SHP77 (cell line): ENCODE measurements at places on chromosomes 6 and 20.
A peak's percentile ranks its signal among the peaks of the same experiment; 100 is the strongest.

DNA sequence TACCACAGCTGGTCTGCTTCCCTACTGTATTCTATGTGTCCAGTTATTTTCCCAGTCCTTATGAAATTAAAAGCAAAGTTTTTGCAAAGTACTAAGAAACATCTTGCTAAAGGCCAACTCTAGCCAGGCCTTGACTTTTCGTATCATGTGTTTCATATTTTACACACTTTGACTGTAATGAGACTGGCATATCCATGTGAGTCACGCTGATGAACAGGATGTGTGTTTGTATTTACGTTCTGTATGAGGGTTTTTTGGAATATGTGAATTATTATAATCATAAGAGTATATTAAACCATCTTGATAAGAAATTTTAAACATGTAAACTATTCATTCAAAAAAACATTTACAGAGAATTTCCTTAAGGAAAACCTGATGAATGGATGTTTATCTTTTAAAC lies 59.7 kb downstream of the EYA4 start:
- no peak for DNase-seq

DNA sequence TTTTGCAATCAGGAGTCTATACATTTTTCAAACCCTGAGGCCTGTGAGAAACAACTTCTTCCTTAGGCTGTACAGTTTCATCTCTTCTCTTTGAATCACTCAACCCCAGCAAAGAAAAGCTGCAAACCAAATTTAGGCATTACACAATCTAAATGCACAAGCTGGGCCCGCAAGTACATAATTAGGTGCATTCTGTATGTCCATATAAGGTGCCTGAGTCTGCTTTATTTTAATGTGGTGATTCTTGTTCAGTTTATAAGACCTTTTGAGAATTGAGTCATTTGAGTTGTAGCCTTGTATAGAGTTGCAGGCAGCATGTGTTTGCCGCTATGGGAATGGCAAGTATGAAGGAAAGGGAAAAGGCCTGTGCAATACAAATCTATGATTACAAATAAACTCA lies 709.6 kb upstream of the MARCKS start:
- no peak for DNase-seq

GRCh38 chr6:33675968-33676367 lies 35.5 kb downstream of the UQCC2 start:
- DNase-seq = no peak

- DNase-seq = no peak
Observed at GRCh38 chr6:43113431-43114260, 37.5 kb downstream of the PTK7 start.

DNA sequence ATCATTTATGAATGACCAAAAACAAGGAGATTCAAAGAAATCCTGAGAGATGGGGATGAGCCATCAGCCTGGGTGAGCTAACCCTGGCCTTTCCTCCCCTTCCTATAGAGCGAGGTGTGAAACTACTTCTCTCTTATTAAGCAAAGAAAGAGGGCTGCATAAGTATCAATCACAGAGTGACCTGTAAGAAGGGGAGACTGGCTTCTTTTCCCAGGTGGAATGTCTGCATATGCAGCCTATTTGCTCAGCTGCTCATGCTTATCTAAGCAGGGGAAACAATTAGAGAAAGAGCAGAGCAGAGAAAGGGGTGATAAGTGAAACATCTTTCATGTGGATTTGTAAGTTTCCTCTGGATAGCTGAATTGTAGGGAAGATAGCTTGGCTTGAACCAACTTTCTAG lies 160.0 kb downstream of the PKHD1 start:
- DNase-seq = no peak

DNA sequence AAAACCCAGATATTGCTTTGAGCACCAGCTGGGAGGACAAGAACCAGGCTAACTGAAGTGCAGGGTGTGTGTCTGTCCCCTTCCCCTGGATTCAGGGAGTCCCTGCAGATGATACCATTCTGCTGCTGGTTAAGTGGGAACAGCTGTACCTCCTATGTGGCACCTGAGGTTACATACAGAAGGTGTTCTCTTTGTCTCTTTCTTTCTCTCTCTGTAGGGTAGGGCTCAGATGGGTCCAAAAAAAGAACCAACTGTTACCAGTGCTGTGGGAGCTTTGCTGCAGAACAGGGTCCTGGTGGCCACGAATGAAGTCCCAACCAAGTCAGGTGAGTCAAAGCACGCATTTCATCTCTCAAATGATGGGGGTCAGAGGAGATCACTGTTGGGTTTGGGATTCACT lies 38.6 kb downstream of the ZC2HC1B start:
- DNase-seq = no peak

GRCh38 chr6:29521006-29521680 lies 33.4 kb upstream of the MAS1L start:
- DNase-seq = no peak

DNA sequence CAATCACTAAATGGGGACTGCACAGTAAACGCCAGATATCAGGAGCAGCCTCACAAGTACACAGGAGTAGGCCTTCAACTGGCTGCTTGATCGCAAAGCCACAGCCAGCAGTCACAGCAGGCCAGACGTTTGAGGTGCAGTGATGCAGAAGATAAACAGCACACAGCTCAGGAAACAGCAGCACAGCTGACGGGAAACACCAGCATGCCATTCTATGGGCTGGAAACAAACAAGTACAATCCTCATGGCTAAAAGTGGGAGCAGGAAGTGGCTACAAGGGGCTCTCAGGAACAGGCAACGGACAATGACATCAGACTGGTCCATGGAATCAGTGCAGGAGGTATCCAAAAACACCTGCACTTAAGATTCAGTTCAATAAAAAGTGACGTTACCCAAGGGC lies 111.0 kb downstream of the DTNBP1 start:
- peak; percentile 64 for DNase-seq

DNA sequence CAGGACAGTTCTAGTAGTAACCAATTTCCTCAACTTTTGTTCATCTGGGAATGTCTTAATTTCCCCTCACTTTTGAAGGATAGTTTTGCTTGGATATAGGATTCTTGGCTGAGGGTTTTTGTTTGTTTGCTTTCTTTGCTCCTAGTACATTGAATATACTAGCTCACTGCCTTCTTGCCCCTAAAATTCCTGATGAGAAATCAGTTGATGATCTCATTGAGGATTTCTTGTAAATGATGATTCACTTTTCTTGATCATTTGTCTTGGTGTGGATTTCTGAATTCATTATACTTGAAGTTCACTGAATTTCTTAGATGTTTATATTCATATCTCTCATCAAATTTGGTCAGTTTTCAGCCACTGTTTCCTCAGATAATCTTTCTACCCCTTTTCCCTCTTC lies 49.1 kb upstream of the PRDM1 start:
- no peak for DNase-seq

DNA sequence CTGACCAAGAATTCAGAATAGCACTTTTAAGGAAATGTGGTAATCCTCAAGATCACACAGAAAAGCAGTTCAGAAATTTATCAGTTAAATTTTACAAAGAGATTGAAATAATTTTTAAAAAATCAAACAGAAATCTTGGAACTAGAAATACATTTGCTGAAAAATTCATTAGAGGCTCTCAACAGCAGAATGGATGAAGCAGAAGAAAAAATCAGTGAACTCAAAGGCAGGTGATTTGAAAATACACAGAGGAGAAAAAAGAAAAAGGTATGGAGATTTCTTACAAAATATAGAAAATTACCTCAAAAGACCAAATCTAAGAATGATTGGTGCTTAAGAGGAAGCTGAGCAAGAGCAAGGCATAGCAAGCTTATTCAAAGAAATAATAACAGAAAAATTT lies 11.5 kb downstream of the NQO2 start:
- DNase-seq = no peak
